NCI-H510A (cell line): ENCODE measurements at places on chromosomes 5 and 9.

GRCh38 chr9:80094176-80094771 is 522.5 kb downstream of the TLE4 start:
- DNase-seq, result no peak

DNA sequence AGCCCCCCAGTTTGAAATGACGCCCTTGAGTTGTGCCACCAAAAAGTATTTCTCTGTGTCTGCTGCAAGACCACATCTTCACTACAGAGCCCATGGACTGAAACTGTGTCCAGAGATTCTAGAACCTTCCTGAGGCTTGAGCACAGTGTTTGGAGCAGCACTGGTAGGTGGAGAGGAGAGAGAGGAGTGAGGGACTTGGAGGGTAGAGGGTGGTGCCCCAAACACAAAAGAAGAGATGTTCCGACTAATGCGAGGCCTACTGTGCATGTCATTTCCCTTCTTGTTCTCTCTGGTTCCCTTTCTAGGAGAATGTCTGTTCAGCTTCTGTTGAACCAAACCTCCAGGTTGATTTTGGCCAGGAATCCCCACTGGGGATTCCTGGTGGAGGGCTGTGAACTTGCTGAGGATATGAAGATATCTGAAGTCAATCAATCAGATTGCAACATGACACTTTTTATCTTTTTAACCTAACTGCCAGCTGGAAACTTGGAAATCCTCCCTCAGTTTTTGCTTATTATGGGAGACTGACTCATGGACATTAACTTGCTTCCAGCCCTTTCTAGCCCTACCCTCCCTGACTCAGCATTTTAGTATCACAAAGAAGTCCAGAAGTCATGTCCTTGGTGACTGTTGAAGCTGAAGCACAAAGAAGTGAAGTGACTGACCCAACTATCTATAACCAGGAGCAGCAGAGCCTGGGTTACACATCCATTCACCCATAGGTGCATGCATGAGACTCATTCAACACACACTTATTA is 154.5 kb downstream of the NR3C1 start:
- no peak for DNase-seq

- no peak for DNase-seq
Observed at GRCh38 chr9:110175275-110175968, 32.5 kb downstream of the C9orf152 start.

GRCh38 chr9:78972303-78972999 is 599.3 kb upstream of the TLE4 start:
- peak; percentile 35 for DNase-seq

GRCh38 chr5:147918899-147919298 is 12.6 kb upstream of the C5orf46 start:
- no peak for DNase-seq

- peak; percentile 43 for DNase-seq
Observed at GRCh38 chr5:151288180-151288579, 15.4 kb downstream of the SLC36A3 start.

- peak; percentile 80 for DNase-seq
Observed at GRCh38 chr9:130118841-130119518, 53.2 kb upstream of the NCS1 start.

DNA sequence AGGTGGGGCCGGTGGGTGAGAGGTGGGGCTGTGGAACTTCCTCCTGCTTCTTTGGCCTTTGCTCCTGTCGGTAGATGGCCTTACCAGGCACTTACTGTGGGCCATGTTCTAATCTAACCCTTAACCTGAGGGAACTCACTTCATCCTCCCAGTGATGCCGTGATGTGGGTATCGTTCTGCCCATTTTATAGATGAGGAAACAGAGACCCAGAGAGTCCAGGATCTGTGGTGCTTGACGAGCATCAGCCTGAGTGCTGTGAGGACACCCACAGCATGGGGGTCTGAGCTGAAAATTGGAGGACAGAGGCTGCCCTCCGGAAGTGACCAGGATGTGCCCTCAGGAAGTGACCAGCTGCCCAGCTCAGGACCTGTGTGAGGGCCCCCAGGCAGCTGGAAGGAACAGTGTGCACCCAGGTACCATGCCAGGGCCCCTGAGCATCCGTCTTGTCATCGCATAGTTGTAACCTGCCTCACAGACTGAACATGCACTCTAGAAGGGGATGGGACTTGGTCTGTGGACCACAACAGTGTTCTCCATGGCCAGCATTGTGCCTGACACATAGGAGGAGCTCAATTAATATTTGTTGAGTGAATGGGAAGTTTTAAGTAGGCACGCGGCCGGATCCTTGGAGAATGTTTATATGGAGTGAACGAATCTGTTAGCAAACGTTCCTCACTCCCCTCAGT is 8.5 kb downstream of the NEK6 start:
- DNase-seq, result no peak

- DNase-seq, result no peak
Observed at GRCh38 chr9:127264462-127265219, at the start of gene GARNL3. Gene GARNL3, plus strand, starts transcription at chr9:127264774. Its CDS starts 104 bp downstream, at chr9:127264878.

- DNase-seq, result no peak
Observed at GRCh38 chr9:5052838-5053237, 67.8 kb downstream of the JAK2 start.

- no peak for DNase-seq
Observed at GRCh38 chr5:16540421-16540820, 74.8 kb upstream of the ZNF622 start.

DNA sequence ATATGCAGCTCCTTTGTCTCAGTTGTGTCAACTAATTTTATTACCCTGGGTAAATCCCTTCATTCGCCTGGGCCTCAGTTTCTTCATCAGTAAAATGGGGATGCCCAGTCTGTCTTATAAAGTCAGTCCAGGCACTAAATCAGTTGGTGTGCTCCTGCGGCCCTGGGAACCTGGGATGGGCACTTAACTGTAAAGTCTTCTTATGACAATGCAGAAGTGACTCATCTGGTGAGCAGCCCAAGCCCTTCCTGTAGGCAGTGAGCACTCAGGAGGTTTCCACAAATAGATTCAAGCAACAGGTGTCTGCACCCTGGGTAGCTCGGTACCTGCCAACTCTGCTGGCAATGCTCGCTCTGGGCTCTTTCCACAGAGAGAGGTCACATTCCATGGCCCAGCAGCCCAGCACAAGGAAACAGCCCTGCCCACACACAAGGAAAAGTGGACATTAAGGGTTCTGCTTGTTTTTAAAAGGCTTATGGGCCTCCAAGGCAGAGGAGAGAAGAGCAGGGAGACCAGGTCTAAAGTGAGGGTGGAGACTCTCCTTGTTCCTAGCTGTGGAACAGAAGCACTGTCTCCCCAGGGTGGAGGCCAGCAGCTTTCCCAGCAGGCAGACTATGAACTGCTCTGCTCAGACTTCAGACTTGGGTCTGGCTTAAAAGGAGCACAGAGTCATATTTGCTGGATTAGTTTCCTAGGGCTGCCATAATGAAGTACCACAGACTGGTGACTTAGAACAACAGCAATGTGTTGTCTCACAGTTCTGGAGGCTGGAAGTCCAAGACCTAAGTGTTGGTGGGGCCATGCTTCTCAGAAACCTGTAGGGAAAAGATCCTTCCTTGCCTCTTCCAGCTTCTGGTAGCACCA is 89.7 kb upstream of the ADRA1B start:
- DNase-seq, result no peak

GRCh38 chr9:27529316-27530278 is at the start of gene MOB3B:
Gene MOB3B, minus strand, starts transcription at chr9:27529814. Its CDS starts 74,264 bp downstream, at chr9:27455550.
- DNase-seq, result peak; percentile 15

DNA sequence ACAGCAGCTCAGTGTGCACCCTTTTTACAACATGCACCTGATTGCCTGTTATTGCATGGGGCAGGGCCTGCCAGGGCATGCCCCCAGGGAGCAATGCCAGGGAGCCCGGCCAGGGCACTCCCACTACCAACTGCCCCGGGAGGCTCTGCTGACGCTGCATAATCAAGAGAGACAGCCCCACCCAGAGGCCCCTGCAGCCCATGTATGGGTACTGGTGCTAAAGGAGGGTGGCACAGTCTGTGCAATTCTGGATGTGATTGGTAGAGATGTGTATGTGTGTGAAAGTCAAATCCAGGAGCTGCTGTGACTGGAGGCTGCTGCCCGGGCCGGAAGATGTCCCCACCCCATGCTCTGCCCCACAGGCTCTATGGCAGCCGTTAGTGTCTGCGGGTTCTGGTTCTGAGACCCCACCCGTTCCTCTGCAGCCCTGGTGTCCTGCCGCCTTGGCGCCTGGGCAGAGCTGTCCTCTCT is 3.9 kb upstream of the NEURL1B start:
- DNase-seq, result peak; percentile 84

GRCh38 chr5:81537905-81538547 is 144.1 kb upstream of the ACOT12 start:
- DNase-seq, result no peak

GRCh38 chr9:8078641-8079140 is 279.1 kb upstream of the DMAC1 start:
- DNase-seq, result no peak

DNA sequence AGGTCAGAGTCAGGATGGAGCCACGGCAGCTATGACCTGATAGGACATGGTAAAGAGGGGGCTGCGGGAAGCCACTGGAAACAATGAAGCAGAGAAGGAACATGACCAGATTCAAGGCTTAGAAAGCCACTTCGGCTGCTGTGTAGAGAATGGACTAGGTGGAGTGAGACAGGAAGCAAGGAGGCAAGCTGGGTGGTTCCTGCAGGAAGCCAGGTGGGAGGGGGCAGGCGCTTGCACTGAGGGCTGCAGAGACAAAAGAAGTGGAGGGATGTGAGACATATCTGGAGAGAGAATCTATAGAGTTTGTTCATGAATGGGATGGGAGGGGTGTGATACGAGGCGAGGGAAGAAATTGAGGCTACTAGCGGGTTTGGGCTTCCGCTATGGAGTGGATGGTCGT is 19.0 kb upstream of the N4BP3 start:
- DNase-seq, result no peak

DNA sequence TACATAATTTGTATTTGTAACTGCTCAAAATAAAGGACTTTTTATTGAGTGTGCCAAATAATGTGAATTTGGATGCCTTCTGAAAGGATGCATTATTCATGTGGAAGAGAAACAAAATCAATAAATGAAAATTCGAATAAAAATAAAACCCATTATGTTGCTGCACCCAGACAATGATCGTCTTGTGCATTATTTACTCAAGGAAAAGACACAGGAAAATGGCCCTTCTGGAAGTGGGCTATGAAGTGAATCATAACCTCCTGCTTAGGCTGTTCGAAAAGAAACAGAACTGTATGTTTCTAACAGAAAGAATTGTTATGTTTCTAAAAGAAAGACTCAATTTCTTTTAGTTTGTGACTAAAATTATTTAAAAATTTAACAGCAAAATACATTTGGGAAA is 168.9 kb upstream of the NFIB start:
- no peak for DNase-seq

GRCh38 chr5:98416541-98416940 is 356.9 kb upstream of the RGMB start:
- DNase-seq, result no peak

- DNase-seq, result no peak
Observed at GRCh38 chr5:146706321-146706972, 172.1 kb downstream of the PPP2R2B start.

DNA sequence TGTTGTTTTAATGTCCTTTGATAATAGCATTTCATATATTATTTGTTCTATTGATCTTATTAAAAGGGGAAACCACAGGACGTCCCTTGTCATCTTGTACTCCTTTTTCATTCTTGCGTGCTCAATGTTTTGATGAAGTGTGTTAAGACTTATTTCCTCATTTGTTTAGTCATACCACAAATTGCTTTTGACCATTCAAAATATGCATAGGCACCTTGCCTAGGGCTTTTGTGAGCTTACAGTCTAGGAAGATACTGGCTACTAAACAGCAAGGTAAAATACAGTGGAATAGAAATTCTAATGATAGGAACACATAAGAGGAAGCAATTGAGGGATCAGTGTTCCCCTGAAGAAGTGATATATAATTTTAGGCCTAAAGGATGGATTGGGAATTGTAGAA is 190.3 kb downstream of the WDR70 start:
- DNase-seq, result no peak

- DNase-seq, result no peak
Observed at GRCh38 chr5:175658299-175659145, 651 bp downstream of the HRH2 start.

DNA sequence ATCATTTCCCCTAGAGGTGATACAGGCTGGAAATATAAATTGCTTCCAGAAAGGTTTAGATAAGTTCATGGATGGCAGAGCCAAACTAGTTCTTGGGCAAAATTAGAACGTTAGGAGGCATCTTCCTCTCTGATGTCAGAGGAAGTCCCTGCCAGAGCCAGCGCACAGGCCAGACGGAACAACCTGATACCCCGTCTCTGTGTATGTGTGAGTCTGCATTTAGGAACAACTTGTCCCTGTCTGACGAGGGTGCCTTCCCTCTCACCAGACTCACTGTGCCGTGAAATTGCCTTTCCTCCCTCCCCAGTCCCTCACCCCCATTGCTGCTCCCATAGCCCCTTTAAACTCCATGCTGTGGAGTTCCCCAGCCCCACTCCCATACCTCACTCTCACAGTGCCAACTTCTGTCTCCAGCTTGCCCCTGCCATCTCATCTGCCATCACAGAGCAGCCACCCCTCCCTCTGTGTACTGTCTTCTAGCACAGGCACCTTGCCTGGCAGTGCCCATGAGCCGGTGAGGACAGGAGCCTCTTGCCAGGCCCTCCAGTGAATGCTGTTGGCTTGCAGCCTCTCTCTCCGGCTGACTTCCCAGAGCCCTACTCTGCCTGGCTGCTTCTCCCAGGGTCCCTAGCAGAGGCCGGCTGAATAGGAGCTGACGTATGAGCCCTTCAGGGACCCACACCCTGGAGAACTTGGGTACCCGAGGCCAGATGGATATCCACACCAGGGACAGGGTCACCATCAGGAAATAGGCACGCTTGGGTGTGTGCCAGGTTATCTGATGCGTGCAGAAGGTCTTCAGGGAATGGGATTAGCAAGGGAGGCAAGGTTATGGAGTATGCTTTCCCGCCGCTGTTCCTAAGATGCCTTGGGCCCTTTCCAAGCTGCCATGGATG is 26.7 kb downstream of the UNC5A start:
- DNase-seq, result no peak

GRCh38 chr5:163898873-163899272 is 393.5 kb downstream of the MAT2B start:
- DNase-seq, result no peak
